ENCODE measurements at places on chromosomes 3 and 15.

GRCh38 chr15:64476550-64476949, 16.2 kb downstream of the ZNF609 start:
- no peak for DNase-seq

GRCh38 chr3:151596940-151597339, 136.1 kb upstream of the IGSF10 start:
- no peak for DNase-seq

- no peak for DNase-seq
Measured at GRCh38 chr15:38667890-38668850, 103.6 kb upstream of the RASGRP1 start.

- DNase-seq, result no peak
Measured at GRCh38 chr3:129289201-129289921, 10.7 kb downstream of the HMCES start.

GRCh38 chr3:126342991-126343648, 14.1 kb downstream of the KLF15 start:
- DNase-seq, result no peak

GRCh38 chr3:49928481-49929017, 1.1 kb downstream of the MON1A start:
- no peak for DNase-seq

- DNase-seq, result no peak
Measured at GRCh38 chr3:158718490-158719170, 13.6 kb downstream of the RARRES1 start.

DNA sequence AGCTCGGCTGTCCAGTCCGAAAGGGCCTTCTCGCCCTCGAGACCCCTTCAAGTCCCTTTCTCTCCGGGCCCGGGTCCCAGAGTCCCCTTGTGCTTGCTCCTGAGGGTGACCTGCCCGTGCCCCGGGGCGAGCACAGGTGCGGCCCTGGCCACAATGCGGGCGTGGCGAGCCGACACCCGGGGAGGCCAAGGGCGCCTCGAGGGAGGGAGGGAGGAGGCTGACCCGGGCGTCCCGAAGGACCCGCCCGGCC, 810 bp upstream of the MEF2A start:
- no peak for DNase-seq

GRCh38 chr15:55694652-55695150, 48.3 kb downstream of the PRTG start:
- DNase-seq, result no peak

DNA sequence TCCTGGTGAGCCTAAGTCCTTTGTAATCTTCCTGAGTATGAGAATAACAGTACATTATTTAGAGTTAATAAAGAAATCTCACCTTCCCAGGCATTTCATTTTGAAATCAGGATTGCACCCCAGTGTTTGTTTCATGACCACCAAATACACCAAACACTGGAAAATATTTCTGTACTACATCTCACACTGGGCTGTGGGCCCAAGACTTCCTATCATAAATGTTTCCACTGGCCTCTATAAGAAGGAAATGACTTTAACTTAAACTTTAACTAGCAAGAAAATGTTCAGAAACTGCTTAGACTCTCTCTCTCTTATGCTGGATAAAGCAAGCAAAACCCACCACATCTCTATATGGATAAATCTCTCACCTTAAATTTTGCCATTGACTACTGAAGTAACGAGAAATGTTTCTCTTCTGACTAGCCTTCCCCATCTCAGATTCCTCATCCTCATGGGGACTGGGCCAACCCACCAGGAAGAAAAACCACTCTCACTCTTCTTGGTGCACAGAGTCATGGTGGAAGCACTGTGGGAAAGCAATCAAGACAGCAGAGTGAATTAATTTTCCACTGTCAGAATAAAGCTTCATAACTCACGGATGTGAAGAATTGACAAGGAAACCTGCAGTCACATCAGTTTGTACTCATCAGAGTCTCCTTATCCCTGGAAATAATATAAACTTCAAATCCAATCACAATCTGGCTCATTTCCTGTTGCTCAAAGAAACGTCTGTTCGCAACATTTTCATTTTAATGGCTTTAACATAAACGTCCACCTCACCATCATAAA, 859.6 kb downstream of the EPHA3 start:
- DNase-seq, result no peak

Data from stimulated activated CD4-positive, alpha-beta T cell treated with anti-CD3 and anti-CD28 coated beads, Interleukin-1b, Interleukin-23, amount 100 ng/mL, for 1 hour (primary cell).